Muscle of leg (tissue), 16 donors: ENCODE measurements at places on chromosomes 7 and 10. TPM values are rescaled to one million over a fixed set of nuclear protein-coding genes. Genes with fewer than 3 reads are reported as not detected.

- no peak for DNase-seq
Measured at GRCh38 chr10:88383276-88383675, 199.8 kb downstream of the RNLS start.

DNA sequence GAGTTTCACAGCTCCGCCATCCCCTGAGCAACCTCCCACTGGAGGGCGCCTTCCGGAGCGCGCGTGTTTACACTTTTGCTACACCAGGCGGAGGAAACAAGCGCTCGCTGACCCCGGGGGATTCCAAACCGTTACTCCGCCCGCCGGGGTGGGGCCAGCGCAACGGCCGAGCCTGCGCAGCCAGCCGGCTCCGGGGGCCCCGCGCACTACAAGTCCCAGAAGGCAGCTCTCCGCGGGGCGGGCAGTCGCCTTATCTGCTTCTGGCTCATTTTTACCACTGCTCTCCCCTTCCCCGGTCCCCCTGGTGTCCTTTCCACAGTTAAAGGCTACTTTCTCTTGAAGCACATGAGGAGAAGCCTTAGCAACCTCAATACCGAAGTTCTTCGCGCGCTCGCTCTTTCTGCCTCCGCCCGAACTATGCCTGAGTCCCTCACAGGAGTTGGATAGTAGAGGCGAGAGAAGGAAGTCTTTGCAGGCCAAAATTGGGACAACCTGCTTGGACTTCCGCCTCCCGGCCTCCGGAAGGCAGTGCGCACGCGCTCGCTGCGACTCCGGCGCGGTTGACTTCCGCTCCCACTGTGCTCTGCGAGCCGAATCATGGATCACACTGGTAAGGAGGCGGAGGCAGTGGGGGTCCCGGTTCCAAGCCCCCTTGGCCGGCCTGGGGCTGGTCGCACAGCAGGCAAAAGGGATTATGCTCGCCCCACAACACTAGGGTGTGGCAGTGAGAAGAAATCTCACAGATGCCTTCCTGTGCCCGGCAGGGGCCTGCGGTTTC is at the start of gene CBLL1:
Gene CBLL1 (plus strand): TSS at position 576 of the 778 bp plus-strand sequence. CDS start 22 bp downstream, at position 598.
- DNase-seq = peak; percentile 99

GRCh38 chr10:34290412-34291081 is 524.5 kb downstream of the PARD3 start:
- no peak for DNase-seq

- peak; percentile 90 for DNase-seq
Measured at GRCh38 chr10:72802763-72803505, 90.6 kb upstream of the OIT3 start.

GRCh38 chr7:108134486-108134885 is 4.3 kb upstream of the LAMB4 start:
- no peak for DNase-seq

DNA sequence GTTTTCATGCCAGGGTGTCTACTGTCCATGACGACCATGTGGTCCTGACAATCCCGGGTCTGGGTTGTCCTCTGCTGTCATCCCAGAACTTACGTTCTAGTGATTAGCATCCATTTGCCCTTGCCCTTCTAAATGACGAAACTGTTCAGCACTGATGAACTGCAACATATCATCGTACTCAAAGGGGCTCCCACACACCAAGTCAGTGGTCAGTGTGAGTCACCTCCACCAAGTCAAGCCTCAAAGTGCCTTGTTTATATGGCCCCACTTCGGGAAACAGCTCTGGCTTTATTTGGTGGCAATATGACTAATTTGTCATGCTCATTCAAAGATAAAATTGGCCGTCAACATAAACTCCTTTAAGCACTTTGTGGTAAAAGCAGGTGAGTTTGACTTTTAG is 110.7 kb downstream of the FRMD4A start:
- no peak for DNase-seq

DNA sequence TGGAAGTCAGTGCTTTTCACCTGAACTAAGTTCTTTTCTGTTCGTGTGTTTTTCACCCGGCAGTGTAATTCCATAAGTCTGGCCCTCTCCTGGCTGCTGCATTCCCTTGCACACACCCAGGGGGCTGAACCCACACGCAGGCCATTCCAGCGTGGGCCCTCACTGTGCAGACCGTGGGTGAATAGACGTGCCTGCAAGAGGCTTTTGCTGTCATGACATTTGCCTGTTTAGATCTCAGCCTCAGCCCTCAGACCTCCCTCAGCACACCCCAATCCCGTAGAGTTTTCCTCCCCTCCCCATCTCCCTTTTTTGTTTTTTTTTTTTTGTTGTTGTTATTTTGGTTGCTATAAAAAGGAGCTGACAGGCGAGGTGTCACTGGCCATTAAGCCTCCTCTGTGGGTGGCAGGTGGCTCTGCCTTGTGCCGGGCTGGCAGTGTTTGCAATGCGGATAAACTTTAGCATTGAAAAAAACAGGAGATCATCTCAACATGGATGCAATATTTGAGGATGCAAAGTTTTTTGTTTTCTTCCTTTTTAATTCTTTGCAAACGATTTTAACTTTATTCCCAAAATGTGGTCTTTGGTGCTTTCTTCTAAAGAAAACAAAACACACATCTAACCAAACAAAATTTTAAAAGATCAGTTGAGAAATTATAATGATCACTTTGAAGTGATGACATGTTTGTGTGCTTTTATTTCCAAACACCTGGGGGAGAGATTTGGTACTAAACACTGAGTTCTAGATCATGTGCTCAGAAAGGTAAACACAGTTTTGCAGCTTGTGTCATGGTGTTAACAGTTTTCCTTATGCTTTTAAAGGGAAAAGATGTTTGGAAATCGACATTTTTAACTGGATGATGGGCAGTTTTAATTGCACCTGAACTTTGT is 58.8 kb downstream of the WDR37 start:
- DNase-seq = no peak

DNA sequence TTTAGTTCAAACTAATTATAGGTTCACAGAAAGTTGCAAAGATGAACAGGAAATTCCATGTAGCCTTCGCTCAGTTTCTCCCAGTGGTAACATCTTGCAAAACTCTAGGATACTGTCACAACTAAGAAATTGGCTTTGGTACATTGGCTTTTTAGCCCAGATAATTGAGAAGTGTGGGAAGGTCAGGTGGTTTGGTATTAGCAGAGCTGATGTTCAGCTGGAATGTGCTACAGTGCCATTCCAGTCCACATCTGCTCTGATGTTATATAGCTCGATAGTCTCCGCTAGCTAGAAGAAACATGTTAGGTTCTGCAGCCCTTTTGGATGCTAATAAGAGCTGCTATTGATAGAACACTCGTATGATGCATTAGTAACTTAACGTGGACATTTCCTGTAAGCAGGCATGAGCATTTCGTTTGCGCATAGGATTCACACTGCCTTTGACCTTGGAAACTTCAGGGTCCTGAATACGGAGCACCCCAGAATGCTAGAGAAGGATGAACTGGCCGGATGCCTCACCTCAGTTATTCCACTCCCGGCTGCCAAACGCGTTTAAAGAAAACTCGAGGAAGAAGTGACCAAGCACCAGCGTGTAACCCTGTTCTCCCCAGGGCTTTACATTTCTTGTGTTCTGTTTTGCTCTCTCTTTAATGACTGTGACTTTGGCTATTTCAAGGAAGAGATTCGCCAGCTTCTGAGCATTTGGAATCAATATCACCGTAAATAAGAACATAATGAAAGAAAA is 271.4 kb downstream of the GALNT17 start:
- DNase-seq = peak; percentile 57

GRCh38 chr7:2923886-2924574 is 79.9 kb upstream of the GNA12 start:
- DNase-seq = no peak

DNA sequence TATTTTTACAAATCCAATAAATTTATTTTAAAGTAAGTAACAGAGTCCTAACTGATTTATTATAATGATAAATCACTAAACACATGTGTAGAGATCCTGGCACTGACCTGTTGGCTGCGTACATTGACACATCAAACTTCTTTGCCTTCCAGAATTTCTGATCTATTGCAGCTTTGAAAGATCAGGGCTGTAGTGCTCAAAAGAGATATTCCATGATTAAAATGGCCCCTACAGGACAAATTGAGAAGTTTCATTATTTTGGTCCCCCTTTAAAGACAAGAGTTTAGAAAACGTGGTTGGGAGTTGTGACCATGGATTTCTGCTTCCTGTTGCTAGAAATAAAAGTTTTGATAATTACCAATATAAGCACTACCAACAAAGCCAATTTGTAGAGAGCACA is 87.7 kb upstream of the PDK4 start:
- peak; percentile 78 for DNase-seq

DNA sequence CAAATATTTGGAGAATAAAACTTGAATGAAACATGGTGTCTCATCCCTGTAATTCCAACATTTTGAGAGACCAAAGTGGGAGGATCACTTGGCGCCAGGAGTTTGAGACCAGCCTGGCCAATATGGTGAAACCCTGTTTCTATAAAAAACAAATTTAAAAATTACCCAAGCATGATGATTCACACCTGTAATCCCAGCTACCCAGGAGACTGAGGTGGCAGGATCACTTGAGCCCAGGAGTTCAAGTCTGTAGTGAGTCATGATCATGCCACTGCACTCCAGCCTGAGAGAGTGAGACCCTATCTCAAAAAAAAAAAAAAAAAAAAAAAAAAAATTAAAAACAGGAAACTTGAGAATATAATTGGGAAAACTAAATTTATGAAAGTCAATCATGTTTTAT is 481.1 kb downstream of the SEMA3D start:
- no peak for DNase-seq

GRCh38 chr10:73650537-73651331 is 5.1 kb downstream of the SYNPO2L start:
- peak; percentile 91 for DNase-seq

DNA sequence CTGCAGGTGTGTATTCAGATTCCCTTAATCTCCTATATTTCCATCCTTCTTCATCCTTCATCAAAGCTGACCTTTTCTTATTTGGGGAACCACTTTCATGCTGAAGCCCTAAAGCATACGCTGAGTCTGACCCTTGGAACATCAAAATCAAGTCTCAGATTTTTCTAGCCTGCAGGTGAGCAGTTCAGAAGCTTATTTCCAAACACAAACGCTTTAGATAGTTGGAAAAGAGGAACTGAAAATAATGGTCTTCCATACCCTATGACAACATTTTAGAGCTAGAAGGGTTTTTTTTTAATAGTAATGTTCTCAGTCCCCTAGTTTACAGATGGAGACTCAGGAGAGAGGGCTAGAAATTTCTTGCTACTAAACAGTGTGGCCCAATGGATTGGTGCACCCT is 1.6 kb upstream of the AGK start:
- DNase-seq = no peak

DNA sequence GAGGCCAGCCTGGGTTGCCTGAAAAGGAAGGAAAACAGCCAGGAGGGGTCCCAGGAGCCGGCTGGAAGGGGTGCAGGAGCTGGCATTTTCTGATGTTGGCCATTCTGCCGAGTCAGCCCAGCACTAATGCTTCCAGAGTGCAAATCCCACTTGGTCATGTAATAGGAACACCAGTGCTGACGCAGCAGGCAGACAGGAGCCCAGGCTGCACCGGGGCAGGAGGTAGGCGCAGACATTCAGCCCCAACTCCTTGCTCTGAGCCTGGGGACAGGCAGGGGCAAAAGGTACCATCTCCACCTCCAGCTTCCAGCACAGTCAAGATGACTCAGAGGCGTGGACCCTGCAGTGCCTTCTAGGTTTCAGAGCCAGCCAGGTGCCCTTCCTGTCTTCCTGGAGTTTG is 10.2 kb upstream of the YWHAG start:
- DNase-seq = no peak

- DNase-seq = no peak
Measured at GRCh38 chr10:6501931-6502330, 78.1 kb downstream of the PRKCQ start.

DNA sequence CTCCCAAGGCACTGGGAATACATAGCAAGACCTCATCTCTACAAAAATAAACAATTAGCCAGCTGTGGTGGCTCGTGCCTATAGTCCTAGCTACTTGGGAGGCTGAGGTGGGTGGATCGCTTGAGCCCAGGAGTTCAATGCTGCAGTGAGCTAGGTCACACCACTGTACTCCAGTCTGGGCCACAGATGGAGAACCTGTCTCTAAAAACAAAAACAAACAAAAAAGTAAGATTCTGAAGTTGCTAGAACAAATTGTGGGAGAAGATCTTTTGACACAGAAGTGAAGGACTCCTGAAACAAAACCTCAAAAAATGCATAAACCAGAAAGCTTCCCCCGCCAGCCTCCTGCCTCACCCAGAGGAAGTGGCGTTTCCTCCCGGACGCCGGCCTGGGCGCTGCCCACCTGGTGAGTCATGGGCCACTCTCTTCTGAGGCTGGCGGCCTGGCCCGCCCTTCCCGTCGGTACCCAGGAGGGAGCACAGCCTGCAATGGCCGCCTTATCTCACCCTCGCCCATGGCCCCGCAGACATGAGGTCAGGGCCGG is 25.4 kb upstream of the ELN start:
- DNase-seq = no peak

GRCh38 chr7:18590744-18591340 is 95.3 kb downstream of the HDAC9 start:
- peak; percentile 79 for DNase-seq

DNA sequence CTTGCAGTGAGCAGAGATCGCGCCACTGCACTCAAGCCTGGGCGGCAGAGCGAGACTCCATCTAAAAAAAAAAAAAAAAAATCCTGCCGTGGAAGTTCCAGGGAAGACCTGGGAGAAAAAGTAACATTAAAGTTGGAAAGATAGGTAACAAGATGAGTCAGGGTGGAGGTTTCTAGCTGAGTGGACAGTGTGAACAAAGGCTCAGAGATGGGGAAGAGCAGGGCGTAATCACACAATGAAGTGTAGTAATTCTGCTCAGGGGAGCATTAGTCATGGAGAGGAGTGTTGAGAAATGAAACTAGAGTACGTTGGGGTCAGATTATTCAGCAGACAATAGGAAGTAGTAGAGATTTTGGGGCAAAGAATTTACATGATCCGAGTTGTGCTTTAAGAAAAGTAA is 21.6 kb upstream of the WASL start:
- peak; percentile 4 for DNase-seq

The RARRES2 gene
- 40.2 TPM for polyA plus RNA-seq

The FIGNL1 gene
- polyA plus RNA-seq = 17.1 TPM

The MMRN2 gene
- 23.5 TPM for polyA plus RNA-seq

The GRB10 gene
- 10.9 TPM for polyA plus RNA-seq

The LIPM gene
- polyA plus RNA-seq = not detected

The ELN gene
- 169 TPM for polyA plus RNA-seq
